ENCODE measurements at places on chromosomes 2 and 18.

- DNase-seq = peak; percentile 49
Measured at GRCh38 chr2:216108310-216108966, 710 bp upstream of the XRCC5 start.

GRCh38 chr18:30248056-30248455 is 794.5 kb downstream of the DSC3 start:
- DNase-seq = no peak

DNA sequence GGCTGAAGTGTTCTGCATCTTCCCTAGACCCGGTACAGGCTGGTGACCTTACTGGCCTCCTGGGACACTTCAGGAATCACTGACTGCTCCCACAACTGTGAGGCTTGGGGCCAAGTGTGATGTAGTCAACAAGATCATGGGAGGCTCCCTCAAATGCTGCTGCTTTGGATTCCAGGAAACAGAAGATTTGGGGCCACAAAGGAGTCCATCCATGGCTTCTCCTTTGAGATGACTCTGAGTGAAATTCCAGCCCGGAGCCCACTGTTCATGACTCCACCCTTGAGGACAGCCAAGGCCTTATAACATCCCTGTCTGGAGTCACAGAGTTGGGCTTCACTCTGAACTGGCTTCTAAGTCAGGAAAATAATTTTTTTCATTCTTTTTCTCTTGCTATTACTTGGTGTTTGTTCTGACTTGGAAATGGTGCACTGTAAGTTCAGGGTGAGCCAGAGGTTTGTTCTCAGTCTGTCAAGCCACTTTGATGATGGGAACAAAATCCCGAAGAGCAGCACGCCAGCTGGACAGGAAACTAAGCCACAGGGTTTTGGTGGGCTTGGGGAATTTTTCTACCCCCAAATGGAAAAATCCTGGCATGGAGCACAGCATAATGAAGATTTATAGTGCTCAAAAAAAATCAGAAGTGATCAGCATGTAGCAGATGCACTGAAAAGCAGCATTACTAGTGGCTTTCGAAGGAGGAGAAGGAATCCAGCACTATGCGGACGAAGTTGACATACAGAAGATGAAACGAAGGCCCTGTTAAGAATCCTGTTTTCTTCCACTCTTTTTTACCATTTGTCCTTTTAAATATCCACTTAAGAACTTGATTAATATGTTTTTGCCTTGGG is 98.1 kb upstream of the ZFP36L2 start:
- no peak for DNase-seq

- DNase-seq = peak; percentile 31
Measured at GRCh38 chr2:144364944-144365738, 154.8 kb downstream of the ZEB2 start.

GRCh38 chr2:200758341-200758740 is 53.4 kb upstream of the BZW1 start:
- no peak for DNase-seq

DNA sequence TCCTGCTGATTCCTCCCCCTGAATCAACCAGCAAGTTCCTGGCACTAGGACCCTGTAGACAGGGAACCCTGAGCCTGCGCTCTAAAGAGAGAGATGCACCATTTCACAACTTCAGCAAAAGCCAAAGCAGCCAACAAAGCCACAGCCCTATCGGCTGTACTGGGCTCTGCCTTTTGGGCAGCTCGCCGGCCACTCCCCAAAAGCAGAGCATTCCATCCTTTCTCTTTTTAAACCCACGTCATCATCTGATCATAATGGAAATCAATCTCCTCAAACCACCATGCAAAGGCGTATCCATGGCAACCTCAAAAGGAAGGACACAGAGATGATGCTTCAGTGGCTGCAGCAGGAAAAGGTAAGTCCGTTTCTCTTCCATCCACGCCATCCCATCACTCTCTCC is 5.3 kb upstream of the DCTN1 start:
- DNase-seq = no peak

GRCh38 chr2:210190345-210190744 is 19.1 kb upstream of the KANSL1L start:
- DNase-seq = no peak
